ENCODE measurements at places on chromosomes 1 and 21.

GRCh38 chr1:11719313-11720032 is 16.5 kb upstream of the AGTRAP start:
- peak; percentile 59 for DNase-seq

DNA sequence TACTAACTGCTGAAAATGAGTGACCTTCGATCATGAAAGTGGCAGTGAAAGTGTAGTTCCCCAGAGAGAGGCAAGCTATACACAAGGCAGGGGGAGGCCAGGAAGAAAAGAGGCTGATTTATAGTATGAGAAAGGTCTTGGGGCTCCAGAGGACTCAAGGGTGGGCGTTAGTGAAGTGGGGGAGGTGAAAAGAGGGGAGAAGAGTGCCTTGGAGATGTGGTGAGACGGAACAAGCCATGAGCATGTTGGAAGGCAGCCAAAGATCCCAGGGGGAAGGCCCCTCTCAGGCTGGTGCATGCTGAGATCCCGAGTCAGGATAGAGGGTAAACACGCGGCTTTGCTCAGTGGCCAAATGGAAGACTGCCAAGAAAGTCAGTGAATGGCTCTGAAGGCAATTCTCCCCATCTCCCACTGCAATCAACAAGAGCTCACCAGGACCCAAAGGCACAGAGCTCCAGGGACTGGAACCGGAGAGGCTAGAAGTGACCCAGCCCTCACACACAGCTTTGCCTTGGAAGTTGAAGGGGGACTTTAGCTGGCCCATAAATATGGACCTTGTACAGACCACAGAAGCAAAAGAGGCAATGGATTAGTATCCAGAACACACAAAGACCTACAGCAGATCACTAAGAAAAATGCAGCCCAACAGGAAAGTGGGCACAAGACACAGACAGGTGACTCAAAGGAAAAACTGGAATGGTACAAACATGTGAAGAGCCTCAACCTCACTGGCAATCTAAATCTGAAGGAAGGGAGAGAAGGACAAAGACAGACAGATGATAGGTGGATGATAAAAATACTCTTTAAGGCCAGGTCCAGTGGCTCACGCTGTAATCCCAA is 49.6 kb downstream of the HSF2BP start:
- DNase-seq = no peak

DNA sequence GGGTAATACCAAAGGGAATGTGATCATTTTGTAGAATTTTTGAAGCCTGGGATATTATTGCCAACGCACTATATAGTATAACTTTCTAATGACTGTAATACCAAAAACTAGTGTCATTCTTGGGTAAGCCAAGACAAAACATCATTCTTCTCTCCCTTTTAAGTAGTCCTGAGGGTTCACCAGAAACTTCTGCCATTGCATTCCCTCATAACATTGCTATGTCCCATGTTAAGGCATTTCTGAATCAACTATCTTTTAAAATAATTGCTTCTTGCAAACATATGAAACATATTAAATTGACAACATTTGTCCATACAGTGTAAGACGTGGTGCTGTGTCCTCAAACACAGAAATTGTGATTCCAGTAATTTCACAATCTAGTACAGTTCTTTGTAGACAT is 29.9 kb upstream of the C1orf21 start:
- no peak for DNase-seq

GRCh38 chr1:154521695-154522094 is 19.5 kb upstream of the SHE start:
- DNase-seq = no peak

DNA sequence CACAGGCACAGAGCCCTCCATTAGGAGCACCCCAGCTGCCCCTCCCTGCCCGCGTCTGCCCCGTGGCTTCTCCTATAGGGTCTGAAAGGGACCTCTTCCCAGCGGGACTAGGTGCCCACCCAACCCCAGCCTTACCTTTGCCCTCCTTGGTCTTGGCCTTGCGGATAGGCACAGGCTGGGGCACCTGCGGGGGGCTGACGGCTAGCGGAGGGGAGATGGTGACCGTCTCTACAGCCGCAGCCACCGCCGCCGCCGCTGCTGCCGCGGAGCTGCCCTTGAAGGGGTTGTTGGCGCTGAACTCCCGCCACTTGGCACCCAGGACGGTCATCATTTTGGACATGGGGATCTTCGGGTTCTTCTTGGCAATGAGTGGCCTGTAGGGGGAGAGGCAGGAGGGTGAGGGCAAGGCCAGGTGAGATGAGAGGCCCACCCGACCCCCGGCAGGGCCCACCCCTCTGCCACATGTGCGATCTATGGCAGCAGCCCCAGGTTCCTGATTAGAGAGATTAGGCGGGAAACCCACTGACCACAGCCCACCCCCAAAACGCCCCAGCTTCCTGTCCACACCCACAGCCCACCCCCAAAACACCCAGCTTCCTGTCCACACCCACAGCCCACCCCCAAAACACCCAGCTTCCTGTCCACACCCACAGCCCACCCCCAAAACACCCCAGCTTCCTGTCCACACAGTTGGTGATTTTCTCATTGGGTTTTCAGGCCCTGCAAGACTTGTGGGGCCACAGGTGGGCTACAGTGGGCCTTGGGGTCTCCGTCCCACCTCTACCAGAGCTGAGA is 25.4 kb downstream of the CHD5 start:
- DNase-seq = no peak

GRCh38 chr1:166087734-166088571 is 78.8 kb downstream of the FAM78B start:
- DNase-seq = no peak

GRCh38 chr1:229440851-229441537 is 7.1 kb upstream of the ACTA1 start:
- DNase-seq = no peak

- no peak for DNase-seq
These were observed 126.2 kb upstream of the SERBP1 start for GRCh38 chr1:67556297-67556900.

DNA sequence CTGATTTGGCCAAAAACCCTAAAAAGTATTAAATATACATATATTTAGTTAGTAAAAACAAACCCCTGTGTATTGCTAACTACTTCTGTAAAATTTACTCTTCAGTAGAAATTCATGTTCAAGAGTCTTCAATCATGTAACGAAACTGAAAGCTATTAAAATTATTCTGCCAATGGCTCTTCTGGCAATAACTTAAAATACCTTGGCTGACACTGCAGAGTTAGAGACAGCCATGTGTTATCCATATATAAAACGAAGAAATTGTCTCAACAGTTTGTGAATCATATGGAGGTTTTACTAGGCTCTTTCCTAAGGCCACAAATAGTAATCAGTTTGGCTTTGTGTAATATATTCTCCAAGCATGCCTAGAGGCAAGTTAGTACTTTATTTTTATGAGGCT is 357.2 kb downstream of the COL11A1 start:
- DNase-seq = no peak

- DNase-seq = no peak
These were observed at the start of gene SPRR5 for GRCh38 chr1:152946651-152947256. TSS of gene SPRR5 (plus strand) at chr1:152947206. CDS start at chr1:152948555, 1,349 bp downstream.

DNA sequence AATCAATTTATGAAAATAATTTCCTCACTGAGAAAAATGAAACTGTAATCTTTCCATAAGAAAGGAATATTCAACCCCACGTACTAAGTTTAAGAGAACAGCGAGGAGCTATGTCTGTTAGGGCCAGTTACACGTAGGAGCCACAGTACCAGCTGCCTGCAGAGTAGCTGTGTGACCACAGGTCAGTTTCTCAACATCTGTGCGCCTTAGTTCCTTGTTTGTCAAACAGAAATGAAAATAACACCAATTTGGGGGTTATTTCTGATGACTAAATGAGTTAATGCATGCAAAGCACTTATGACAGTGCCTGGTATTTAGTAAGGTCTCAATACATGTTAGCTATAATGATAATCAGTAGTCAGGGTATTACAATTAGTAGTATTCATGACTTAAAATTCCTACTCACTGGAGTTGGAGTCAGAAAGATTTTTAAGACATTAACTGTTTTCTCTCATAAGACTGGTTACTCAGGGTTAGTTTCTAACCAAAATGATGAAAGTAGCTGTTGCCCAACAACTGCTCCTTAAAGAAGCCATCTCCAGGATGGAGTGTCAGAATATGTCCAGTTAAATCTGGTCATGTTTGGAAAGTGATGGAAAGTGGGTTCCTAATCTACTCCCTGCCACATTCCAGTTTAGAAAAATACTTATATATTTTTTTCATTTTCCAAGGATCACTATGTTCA is 85.8 kb upstream of the ZNF648 start:
- DNase-seq = no peak

- DNase-seq = no peak
These were observed 205.3 kb downstream of the FGGY start for GRCh38 chr1:59502009-59502691.

DNA sequence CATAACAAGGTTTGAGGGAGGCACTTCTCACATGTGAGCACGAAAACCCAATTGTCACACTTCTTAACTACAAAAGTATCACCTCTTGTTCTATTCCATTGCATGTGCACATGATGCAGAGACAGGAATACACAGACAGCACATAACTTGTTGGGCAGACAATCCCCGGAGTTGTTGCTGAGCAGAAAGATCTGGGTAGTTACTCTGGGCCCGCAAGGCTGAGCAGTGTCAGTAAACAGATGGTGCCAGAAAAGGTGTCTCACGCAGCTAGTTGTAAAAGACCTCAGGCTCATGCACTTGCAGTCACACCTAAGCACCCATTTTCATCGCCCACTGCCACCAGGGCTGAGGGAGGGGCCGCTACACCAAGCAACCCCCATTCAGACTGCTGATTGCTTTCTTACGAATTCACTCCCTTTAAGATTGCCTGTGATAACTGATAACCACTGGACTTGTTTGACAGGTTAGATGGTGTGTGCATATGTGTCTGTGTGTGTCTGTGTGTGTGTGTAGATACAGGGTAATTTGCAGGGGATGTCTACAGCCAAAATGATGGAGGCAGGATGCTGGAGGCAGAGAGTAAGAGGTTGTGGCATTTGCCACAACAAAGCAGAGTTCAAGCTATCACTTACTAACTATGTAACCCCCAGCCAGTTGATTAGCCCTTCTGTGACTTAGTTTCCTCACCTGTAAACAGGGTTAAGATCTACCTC is 4.2 kb downstream of the LGR6 start:
- no peak for DNase-seq

GRCh38 chr1:164495905-164496304 is 63.1 kb upstream of the PBX1 start:
- DNase-seq = no peak

DNA sequence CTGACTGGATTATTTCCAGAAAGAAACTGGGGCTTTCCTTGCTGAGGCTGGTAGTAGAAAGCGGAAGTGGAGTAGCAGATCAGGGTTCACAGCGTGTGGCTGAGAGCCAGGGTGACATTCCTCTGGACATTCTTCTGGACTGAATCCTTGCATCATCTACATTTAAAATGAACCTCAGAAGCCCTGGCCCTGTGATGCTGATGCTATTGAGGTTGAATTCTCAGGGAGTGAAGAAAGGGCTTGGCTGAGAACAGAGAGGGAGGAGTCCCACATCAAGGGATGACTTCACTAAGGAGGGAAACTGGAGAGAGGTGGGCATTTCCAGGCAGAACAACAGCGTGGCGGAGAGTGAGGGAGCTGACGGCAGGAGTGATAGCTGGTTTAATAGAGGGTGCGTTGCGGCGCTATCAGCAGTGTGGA is 102.3 kb upstream of the LMO4 start:
- DNase-seq = peak; percentile 71

DNA sequence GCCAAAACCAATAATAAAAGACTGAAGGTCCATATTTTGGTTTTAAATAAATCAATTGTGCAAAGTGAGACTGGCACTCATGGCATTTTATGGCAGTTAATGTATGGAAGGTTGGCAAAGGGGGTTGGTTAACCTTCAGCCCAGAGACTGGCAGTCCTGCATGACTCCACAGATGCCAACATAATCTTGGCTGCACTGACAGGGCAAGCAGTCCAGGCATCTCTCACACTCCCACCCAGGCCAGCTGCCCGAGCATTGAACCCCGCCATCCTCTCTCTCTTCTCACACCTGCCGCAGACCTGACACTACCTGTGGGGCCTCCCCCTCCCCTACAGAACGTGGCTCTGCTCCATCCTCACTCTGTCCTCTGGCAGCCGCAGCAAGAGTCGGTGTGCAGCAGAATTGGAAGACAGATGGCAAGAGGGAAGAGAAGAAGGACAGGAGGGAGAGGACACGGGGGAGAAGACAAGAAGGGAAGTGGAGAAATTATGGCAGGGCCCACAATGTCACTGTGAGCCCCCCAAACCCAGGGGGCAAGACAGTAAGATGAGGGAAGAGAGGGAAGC is 43.7 kb downstream of the ITPKB start:
- DNase-seq = no peak

GRCh38 chr21:44712203-44713028 is 1.0 kb upstream of the TSPEAR start:
- DNase-seq = peak; percentile 22

GRCh38 chr1:203206129-203206687 is 19.7 kb upstream of the CHI3L1 start:
- peak; percentile 50 for DNase-seq

GRCh38 chr1:46094471-46095005 is 37.9 kb downstream of the PIK3R3 start:
- DNase-seq = no peak

DNA sequence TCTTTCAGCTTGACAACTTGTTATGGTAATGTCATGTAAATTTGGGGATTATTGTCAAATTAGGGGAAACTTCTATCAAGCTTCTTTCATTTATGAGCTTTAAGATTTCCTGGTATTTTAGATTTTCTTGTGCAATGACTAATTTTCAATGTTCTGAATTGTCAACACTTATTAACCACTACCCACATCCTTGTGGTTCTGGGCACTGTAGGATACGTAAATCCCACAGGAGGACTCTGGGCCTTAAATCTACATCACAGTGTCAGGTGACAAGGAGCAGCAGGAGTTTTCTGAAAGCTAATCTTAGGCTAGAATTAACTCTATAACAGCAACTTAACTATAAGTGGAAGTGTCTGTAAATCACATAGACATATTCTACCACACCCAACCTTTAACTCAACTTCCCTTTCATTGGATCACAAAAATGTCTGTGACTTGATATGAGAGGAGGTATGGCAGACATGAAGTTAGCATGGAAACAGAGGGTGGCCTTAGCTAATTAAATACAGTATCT is 397.7 kb downstream of the HLX start:
- DNase-seq = no peak

- no peak for DNase-seq
These were observed 10.4 kb upstream of the KCNA2 start for GRCh38 chr1:110616587-110616986.

DNA sequence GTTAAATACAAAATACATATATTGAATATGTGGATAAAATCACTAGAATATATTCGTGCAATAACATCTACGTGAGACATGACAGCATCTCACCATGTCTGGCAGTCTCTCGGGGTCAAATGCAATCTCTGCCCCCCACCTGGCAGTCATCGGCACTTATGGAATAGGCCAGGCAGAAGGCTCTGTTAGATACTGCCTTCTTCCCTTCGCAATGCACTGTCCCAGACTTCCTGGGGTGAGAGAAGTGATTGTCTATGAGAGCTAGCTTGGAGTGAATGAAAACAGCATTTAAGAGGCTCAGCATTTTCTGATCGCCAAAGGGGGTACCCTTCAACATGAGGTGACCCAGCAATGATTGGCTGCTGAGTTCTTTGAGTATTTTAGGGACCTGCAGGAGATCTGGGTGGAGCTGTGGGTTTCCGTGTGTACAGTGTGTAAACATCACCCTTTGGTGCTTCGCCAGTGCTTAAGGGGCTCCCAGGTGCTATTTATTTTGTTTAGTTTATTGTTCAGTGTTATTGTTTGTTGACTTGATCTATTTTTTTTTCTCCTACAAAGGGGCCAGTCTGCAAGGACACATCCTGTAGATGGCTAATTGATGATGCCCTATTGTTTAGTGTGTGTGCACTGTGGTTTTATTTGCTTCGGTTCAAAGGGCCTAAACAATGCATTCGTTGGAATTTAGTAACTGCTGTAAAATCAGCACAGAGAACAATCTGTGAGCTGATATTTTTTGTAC is 10.2 kb downstream of the ERG start:
- no peak for DNase-seq
